Sciatic nerve (tissue), 2 donors: ENCODE measurements at places on chromosomes 1 and 21.

- DNase-seq = no peak
Observed at GRCh38 chr1:26666855-26667254, 29.0 kb upstream of the ARID1A start.

DNA sequence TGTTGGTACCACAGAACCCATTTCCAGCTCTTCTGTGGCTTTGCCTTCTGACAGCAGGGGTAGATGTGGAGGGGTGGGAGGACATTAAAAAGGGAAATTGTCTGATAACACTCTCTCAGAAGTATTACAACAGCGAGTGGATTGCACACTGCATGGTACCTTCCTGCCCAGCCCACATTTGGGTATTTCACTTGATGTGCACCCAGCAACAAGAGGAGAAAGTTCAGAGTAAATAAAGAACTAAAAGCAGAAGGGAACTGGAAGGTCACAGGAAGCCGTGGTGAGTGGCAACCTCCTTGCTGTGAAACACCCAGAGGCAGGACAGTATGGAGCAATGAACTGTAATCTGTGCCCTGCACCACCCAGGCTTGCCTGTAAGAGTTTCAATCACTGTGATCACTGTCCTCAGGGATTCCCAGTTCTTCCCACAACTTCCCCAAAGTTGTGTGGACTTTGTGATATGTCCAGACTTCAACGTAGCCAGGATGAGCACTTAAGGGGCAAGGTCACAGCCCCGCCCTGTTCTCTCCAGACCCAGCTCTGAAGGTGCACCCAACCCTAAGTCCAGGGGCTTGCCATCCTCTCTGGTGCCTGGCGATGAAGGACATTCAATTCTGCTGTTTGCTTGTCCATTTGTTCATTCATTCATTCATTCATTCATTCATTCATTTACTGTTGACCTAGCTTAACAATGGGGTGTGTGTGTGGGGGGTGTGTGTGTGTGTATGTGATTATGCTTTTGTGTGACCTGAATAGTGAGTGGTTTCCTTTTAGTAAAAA, 18.7 kb upstream of the F5 start:
- no peak for DNase-seq

DNA sequence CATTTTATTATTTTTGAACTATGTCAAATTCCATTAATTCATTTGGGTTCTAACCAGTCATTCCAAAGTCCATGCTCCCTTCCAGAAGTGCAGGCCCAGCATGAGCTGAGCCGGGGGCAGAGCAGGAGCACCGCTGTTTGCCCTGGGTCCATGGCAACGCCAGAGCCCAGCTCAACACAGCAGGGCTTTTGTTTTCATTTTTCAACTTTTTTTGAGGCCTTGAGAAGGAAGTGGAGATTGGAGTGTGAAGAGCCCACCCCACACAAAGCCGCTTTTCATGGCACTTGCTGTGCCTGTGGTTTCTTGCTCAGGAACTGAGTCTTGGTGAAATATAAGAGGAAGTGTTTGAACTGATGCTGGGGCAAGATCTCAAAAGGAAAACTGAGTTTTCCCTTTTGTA, 13.2 kb upstream of the PRMT2 start:
- DNase-seq = peak; percentile 72

GRCh38 chr1:159945483-159946241, at the start of gene IGSF9:
Gene IGSF9, minus strand, starts transcription at chr1:159945613. Its CDS starts 2,159 bp downstream, at chr1:159943454.
- peak; percentile 82 for DNase-seq

- no peak for DNase-seq
Observed at GRCh38 chr1:5857508-5858090, 134.6 kb downstream of the NPHP4 start.

DNA sequence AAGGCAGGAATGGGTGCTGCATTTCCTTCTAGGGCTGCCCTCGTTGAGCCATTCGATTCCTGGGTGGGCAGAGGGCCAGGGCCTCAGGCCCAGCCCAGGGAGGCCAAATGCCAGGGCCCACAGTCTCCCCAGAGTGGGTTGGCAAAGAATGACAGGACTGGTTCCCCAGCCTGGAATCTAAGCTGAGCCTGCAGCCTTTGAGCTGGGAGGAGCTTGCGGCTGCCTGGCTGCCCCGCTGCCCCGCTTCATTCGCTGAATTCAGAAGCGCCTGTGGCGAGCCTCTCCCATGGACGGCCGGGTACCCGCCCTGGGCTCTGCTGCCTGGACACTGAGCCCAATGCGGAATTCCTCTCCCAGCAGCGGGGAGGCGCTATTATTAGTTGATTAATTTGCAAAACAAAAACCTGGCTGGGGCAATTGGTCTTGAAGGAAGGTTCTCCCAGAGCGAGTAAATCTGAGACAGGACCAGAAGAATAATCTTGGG, 32.3 kb upstream of the TARDBP start:
- DNase-seq = peak; percentile 86

GRCh38 chr1:41448821-41449220, 35.7 kb downstream of the EDN2 start:
- DNase-seq = no peak

DNA sequence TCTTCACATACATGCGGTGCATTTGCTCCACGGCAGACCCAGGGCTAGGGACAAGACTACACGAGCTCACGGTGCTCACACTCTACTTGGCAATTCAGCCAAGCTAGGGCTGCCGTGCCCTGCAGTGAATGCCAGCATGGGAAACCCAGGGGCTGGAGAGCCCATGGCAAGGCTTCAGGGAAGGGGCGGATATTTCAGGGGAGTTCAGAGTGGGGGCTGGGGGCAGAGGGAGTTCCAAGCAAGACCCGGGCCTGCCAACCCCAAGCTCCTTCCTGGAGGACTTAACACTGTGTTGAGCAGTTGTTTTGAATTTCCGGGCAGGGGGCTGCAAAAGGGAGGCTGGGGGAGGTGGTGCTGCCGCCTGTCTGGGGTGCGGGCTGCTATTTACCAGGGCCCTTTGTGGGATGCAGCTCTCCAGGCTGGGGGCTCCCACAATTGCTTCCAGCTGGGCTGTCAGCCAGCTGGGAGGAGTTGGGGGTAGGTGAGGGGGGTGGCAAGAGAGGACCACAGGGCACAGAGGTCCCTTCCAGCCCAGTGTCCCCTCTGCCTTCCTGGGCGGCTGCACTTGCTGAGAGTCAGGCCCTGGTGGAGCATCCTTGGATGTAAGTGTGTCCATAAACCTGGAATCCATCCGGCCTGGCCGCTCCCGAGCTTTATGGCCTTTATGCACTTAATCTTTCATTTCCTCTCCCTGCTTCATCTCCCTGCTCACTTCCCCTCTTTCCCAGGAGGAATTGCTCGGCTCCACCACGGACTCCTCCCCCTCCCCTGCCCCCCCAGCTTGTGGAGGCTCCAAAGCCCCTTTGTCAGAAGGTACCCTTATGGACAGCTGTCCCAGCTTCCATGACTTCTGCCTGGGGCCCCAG, 55.8 kb upstream of the SSBP3 start:
- DNase-seq = no peak

DNA sequence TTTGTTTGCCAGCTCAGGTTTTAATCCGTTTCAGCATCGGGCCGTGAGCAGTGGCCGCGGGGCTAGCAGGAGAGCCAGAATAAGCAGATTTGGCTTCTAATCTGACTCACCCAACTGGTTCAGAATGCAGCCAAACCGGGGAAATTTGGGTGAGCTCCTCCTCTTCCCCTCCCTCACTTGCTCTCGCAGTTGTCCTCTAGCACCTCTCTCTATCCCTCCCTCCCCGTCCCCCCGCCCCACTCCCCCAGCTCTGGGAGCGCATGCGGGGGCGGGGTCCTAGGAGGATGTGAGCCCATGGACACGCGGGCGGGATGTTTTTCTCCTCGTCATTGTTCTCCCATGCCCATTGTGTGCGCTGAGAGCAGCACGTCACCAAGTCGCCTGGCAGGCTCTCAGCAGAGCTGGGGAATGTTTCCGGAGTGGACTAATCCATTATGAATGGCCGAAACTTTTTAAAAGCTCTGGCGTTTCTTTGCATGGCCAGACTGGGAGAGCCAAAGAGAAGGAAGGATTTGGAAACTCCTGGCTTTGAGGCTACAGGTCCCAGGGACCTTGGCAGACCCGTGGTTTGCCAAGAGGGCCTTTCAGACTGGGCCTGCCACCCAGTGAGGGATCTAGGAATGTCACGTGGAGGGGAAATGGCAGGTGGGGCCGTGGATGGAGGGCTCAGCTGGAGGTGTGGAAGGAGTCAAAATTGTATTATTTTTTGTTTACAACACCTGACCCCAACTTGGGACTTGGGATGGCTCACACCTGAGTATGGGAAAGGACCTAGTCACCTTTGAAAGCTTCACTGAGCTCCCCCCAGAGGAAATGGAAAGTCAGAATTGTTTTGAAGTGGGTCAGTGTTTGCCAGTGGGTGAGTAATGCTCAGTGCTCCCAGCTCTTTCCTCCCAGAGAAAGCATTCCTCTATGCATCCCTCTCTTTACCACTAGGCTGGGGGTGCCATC, 39.2 kb downstream of the CDK18 start:
- peak; percentile 77 for DNase-seq

GRCh38 chr1:192787914-192788585, 20.8 kb upstream of the RGS2 start:
- peak; percentile 59 for DNase-seq

DNA sequence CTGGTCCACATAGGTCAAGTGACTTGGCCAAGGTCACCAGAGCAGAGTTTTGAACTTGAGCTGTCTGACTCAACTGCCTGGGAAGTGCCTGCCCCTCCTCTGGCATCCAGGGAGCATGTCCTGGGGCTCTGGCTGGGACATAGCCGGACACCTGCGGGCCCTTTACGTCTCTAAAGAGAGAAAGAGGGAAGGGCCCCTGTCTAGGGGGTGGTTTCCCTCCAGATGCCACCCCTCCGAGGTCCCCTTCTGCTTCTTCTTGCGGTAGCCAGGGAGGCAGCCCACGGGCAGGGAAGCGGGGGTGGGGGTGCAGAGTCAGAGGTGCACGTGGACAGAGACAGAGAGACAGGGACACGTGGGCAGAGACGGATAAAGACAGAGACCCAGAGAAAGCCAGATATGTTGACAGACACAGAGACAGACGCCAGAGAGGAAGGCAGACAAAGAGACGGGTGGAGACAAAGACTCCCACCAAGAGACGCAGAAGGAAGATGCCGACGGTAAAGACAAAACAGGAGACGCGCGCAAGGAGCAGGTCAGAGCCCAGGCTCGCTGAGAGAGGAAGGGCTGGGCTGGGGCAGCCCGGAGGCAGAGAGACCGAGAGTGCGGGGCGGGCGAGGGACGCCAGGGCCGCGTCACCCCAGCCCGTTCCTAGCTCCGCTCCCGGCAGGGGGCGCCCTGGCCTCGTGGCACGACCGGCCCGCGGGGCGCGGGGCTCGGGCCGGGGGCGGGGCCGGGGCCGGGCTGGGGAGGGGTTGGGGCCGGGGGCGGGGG, 458 bp upstream of the ALPL start:
- peak; percentile 81 for DNase-seq

DNA sequence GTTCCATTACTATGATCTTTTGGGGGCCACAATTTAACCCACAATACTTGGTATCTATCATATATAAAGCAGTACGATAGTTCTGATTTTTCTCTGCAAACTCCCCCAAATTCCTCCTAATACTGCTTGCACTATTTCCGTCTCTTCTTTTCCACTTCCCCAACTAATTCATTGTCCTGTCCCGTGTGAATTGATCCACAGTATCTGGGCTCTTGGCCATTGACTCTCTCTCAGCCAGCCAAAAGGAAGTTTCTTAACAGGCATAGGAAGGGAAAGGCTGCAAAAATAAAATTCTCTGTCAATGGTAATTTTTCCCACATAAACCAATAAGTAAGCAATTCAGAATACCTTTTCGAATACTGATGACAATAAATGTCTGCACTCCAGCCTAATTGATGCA, 91.7 kb upstream of the DSCAM start:
- no peak for DNase-seq

- peak; percentile 71 for DNase-seq
Observed at GRCh38 chr1:115717541-115717940, 51.0 kb downstream of the CASQ2 start.

GRCh38 chr21:36628761-36629460, 70.0 kb upstream of the SIM2 start:
- no peak for DNase-seq

DNA sequence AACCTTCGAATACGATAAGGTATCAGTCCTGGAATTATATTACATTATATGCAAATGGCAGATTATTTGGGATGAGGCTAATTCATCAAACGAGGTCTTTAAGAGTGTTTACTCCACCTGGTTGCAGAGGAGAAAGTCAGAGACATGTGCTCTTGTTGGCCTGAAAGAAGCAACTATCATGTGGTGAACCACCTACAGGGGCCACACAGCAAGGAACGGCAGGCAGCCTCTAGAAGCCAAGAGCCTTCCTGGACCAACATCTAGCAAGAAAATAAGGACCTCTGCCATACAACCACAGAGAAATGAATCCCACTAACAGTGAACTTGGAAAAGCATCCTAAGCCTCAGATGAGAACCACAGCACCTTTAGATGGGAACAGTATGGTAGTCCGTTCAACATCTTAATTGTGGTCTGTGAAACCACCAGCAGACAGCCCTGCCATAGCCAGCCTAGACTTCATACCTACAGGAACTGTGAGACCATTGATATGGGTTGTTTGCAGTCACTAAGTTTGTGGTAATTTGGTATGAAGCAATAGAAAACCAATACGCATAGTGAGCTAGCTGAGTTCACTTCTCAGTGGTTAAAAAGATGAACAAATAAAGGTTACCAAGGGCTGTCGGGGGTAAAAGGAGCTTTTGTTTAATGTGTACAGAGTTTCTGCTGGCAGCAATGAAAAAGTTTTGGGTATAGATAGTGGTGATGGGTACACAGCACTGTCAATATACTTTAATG, 345.7 kb upstream of the RUNX1 start:
- DNase-seq = no peak

DNA sequence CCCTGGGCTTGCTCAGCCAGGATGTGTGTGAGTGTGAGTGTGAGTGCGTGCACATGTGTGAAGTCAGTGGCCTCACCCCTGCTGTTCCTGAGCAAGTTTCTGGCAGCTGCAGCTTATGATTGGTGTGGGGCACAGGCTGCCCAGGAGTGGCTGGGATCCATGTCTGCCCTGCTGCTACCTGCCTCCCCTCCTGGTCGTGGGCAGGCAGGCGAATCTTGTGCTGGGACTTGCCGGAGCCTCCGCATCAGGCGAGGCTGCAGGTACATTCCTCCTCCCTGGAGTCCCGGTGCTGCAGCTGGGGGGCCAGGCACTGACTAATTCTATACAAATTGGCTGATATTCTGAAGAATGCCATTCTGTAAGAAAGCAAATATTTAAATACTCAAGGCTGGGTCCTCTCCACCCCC, 85.6 kb upstream of the WNT4 start:
- no peak for DNase-seq

GRCh38 chr21:36636016-36636415, 62.9 kb upstream of the SIM2 start:
- DNase-seq = no peak
